ENCODE measurements at places on chromosomes 7 and 10.
A peak's percentile ranks its signal among the peaks of the same experiment; 100 is the strongest.

- peak; percentile 33 for DNase-seq
These were observed 24.6 kb downstream of the TBXAS1 start for GRCh38 chr7:139853506-139854123.

DNA sequence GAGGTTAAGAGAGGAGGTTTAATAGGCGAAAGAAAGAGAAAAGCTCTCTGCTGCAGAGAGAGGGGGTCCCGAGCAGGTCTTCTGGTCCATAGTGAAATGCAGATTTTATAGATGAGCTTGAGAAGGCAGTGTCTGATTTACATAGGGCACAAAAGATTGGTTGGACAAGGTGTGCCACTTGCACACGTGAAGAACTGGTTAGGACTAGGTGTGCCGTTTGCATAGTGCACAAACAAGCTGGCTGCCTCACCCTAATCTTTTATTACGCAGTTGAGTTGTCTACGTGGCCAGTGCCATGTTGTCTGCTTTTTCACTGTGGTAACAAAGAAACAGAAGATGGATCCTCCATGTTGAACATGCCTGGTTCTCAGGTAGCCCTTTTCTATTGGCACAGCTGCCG is 82.6 kb downstream of the AMPH start:
- no peak for DNase-seq

DNA sequence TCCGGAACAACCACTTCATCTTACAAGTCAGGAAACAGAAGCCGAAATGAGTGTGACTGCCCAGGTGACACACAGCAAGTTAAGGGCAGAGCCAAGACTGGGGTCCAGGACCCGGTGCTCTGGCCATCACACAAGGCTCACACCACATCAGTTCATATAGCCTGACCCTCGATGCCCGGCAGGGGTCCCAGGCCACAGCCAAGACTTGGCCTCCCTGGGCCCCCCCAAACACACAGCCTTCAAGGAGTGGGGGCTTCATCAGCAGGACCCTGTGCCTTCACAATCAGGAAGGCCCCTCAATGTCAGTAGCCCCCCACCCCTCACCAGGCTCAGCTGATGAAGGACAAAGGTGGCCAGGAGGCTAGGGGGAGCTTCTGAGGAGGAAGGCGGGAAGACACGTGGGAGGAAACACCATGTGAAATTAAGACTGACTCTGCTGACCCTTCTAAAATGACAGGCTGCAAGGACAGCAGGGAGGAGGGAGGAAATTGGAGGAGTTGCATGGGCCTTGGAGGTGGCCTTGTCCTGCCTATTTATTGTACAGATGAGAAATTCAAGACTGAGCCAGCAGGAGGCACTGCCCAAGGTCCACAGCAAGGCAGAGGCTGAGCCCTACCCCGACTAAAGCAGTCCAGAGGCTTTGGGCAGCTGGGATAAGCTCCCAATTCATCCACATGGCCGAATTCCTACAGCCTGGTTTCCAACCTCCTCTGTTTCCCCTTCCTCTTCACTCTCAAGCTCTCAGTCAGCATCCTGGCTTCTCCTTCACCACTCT is 216.1 kb upstream of the ZMIZ1 start:
- peak; percentile 29 for DNase-seq

- DNase-seq = no peak
These were observed 84.0 kb upstream of the KLF6 start for GRCh38 chr10:3869036-3869435.

- DNase-seq = peak; percentile 1
These were observed 1133.7 kb downstream of the GATA3 start for GRCh38 chr10:9188022-9188810.

DNA sequence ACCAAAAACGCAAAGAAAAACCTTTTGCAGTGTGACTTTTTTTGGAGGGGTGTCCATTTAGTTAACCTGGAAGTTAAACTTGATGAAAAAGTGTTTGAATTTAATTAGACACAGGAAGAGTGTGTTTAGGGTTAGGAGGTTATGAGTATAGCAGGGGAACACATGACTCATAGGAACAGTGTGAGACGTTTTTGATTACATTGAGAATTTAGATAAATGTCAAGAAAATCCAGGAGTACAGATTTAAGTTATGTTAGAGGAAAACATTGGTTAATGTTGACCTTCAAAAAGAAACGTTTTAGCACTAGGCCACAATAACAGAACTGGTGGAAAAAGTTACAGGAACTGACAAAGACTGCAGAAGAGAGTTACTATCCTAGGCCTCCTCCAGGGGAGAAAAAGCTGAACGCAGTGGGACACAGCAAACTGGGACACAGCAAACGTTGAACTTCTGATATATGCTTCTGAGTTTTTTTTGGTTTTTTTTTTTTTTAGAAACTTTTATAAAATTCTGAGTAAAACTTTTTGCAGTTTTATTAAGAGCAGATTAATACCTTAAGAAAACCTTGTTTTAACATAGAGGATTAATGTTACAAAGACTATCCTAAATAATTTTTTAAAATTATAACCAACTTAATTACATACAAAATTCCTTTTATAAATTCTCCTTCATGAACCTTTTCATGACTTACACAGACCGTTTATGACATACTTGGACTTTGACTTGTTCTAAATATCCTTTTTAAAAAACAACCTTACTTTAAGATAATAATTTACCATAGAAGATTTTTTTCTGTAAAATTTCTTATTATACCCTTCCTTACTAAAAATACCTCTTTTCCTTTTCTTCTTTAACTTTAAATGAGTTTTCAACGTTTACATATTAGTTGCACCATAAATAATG is 22.2 kb downstream of the LANCL2 start:
- DNase-seq = no peak

- DNase-seq = no peak
These were observed 225.8 kb downstream of the EXOC4 start for GRCh38 chr7:133478591-133479135.

GRCh38 chr10:20276127-20276979 is 460.1 kb downstream of the PLXDC2 start:
- no peak for DNase-seq

DNA sequence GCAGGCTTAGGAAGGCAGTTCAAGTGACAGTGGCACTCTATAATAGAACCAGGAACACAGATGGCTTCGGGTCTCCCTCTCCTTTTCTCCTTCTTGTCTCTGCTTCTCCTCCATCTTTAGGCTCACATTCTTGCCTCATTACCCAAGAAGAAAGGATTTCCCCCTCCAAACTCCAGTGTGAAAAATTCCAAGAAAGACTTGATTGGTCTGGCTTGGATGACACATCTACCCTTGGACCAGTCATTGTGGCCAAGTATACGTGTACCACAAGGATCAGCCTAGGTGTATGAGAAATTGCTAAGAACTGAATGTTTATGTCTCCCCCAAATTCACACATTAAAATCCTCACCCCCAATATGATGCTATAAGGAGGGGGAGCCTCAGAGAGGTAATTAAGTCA is 53.9 kb downstream of the PRTFDC1 start:
- no peak for DNase-seq

- no peak for DNase-seq
These were observed 132.5 kb downstream of the NRP1 start for GRCh38 chr10:33201971-33202370.

DNA sequence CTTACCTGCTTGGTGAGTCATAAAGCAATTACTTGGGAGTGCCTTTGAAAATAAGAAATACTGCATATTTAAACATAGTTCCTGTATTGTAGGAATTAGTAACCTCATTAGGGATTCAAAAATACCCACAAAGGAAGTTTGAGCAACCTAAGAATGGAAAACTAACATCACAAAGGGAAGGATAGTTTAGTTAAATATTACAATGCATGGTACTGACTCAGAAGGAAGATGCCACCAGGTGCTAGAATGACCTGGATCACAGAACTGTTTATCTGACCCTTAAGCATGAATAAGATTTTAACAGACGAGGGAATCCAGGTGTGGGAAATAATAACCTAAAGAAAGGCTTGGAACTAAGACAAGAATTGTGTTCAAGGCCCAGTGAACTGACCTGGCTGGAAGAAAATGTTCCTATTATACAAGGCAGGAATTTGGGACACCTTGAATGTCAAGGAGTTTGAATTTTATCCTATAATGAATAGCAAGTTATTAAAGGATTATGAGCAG is 106.4 kb downstream of the GSAP start:
- DNase-seq = no peak

- no peak for DNase-seq
These were observed 84.8 kb downstream of the FOXL3 start for GRCh38 chr7:374706-375311.

DNA sequence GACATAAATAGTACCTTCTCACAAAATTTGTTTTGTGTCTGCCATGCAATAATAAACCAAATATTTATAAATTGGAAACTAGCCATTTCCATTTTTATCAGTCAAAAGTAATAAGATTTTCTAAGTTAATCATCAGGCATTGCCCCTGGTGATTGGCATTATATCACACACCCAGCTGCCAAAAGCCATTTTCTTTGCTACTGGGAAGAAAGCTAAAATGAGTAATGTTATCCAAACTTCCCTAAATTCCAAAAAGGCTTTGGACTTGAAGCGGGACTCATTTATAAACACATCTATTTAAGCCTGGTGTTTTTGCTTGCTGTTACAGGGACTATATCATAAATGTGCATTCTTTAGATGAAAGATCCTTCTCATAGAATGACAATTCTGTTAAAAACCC is 86.0 kb downstream of the AKR1D1 start:
- DNase-seq = no peak

DNA sequence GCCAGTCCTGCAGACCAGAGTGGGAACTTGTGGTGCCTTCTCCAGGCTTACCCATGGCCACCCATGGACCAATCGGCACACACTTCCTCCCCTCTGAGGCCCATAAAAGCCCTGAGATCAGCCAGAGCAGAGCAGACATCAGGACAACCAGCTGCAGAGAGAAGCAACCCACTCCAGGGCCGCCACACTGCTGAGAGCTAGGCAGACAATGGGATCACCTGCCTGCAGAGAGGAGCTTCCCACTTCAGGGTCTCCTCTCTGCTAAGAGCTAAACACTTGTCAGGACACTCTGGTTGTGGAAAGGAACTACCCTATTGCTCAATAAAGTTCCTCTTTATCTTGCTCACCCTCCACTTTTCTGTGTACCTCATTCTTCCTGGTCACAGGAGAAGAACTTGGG is 34.0 kb downstream of the C7orf25 start:
- DNase-seq = no peak

GRCh38 chr10:93495654-93496321 is 624 bp upstream of the CEP55 start:
- peak; percentile 74 for DNase-seq

GRCh38 chr10:79353000-79353406 is 5.7 kb downstream of the PPIF start:
- no peak for DNase-seq

DNA sequence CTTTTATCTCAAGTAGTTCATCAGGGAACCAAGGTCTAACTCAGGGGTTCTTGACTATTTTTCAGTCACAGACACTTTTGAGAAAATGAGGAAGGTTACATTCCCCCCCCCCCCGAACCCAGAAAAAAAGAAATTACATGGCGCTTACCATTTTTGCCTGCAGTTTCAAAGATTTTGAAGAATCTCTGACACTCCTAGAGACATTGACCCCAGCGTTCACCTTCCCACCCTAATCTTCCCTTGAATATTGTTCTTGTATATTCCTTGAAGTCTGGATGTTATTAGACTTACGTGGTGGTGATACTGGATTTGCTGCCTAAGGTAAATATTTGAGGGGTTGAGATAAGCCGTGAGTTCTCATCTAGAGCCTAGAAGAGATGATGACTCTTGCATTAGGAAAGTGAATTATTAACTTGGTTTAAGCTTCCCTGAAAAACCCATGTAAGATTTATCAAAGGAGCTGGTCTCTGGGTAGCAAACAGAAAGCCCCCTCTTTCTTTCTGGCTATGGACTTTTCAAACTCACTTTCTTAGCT is 245.7 kb upstream of the FOXK1 start:
- no peak for DNase-seq

GRCh38 chr10:806451-807162 is 117.1 kb upstream of the DIP2C start:
- no peak for DNase-seq

- DNase-seq = peak; percentile 46
These were observed 805.1 kb downstream of the TNS3 start for GRCh38 chr7:46776790-46777189.

GRCh38 chr7:139563856-139564255 is 40.4 kb downstream of the CLEC2L start:
- no peak for DNase-seq

DNA sequence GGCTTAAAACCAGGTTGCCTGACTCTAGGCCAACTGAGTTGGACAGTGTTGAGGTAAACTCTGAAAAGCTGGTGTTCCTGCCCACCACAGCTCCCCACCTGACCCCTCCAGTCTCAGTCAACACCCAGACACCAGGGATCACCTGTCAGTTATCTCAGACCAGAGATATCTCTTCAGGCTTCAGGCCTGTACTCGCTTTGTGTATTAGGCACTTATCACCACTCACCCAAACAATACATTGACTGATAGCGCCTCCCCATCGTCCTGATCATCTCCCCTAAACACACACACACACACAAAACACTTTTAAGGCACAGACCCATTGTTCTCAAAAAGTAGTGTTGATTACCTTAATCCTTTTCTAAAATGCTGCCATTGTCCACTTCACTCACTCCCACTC is 111.5 kb downstream of the PLCE1 start:
- DNase-seq = no peak

GRCh38 chr10:133162910-133163856 is 3.2 kb downstream of the KNDC1 start:
- DNase-seq = no peak

DNA sequence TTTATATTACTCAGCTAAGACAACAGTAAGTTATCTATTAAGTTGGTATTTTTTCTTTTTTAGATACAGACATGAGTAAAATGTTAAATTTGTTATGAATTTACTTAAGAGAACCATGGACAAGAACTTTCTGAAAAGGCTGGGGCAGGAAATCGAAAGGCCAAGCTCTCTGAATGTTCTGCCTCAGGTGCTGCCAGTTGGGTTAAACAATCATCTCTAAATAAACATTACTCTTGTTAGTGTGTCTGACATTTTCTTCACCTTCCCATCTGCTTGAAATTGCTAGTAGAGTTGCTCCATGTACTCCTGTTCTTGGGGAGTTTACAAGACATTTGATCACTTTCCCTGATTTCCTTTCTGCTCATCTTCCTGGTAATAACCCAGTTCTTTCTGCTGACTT is 87.5 kb downstream of the ANKRD7 start:
- DNase-seq = no peak

GRCh38 chr10:97081621-97082235 is 104.0 kb downstream of the SLIT1 start:
- DNase-seq = peak; percentile 72
